Left ventricle myocardium superior (tissue), 1 donor: ENCODE measurements at places on chromosomes 12 and 14. TPM values are rescaled to one million over a fixed set of nuclear protein-coding genes. Genes with fewer than 3 reads are reported as not detected.

DNA sequence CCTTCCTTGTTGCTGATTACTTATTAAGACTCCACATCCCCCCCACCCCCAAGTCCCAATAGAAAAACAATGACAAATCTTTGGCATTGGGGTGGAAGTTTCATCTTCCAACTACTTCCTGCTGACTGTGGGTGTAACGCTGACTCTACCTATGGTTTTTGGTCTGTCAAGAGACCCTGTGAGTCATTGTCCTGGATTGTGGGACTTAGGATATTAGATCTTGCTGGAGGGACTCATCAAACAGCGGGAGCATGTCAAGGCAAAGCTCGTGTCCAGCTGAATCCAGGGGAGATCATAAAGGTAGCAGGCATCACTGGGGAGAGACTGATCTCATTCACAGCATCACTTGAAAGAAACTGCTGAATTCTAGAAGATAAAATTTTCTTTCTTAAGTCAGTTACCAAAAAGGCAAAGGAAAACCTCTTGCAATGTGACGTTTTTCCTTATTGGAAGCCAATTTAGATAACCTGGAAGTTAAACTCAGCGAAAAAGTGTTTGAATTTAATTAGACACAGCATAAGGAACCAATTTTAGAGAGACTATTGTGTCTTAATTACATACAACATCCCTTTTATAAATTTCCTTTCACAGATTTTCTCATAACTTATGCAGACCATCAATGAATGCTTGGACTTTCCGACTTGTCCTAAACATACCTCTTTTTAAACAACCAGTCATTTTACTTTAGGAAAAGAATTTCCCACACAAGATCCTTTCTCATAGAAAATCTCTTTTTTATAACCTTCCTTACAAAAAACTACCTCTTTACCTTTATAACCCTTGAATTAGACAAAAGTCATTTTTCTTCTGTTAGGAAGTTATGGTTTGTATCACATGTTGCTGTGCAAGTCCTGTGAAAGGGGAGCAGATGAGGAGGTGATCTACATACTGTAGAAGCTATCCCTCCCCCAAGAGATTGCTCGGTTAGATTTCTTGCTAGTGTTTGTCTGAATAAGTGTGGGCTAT is 94.6 kb upstream of the SCAF11 start:
- DNase-seq: no peak

- DNase-seq: no peak
Measured at GRCh38 chr14:51592836-51593235, 58.9 kb upstream of the FRMD6 start.

Gene VRK1
- total RNA-seq: 6.8 TPM

Gene CLEC4A
- total RNA-seq: not detected

- no peak for DNase-seq
Measured at GRCh38 chr14:63745858-63746425, 18.1 kb upstream of the SGPP1 start.

Gene CMKLR1
- total RNA-seq: 6.4 TPM

Gene CCNT1
- total RNA-seq: 16.5 TPM

Gene CAPZA3
- total RNA-seq: not detected

DNA sequence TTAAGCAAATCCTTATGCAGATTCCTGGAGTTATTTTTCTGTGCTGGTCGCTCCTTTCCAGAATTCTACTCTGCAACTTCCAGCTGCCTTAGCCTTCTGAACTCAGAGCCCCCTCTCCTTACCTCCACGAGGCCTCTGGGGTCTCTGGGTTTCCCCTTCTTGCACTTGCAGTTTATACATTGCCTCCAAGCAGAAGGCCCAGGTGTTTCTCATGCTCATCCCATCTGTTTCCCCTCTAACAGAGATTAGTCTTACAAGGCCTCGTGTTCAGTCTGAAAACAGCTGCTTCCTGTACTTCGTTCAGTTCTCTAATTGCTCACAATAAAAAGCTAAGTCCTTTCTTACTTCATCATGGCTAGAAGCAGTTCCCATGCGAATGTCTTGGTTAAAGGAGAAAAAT is 134.4 kb upstream of the FGD4 start:
- no peak for DNase-seq

DNA sequence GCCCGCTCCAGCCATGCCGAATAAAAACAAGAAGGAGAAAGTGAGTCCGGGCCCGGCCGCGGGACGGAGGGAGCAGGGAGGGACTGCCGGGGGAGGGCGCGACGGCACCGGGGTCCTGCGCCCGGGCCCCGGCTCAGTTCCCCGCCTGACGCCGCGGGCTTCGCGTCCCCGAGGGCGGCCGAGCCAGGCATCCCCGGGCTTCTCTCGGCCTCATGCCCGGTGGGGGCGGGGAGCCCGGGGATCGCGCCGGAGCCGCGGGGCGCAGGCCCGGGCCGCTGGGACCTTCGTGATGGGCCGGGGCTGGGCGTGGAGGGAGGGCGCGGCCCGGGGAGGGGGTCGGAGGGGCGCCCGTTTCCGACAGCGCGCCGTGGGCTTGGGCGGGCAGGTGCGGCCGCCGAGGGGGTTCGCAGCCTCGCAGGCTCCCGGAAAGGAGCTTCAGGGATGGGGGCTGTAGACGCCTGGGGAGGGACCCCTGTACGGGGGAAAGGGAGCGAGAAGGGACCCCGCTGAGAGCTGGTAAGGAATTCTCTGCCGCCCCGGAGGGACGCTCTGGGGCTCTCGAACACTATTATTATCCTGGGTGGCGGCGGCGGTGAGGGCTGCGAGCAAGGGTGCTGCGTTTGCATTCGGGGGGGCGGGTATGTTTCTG is 496 bp downstream of the PPP2R5C start:
- DNase-seq: peak; percentile 74

DNA sequence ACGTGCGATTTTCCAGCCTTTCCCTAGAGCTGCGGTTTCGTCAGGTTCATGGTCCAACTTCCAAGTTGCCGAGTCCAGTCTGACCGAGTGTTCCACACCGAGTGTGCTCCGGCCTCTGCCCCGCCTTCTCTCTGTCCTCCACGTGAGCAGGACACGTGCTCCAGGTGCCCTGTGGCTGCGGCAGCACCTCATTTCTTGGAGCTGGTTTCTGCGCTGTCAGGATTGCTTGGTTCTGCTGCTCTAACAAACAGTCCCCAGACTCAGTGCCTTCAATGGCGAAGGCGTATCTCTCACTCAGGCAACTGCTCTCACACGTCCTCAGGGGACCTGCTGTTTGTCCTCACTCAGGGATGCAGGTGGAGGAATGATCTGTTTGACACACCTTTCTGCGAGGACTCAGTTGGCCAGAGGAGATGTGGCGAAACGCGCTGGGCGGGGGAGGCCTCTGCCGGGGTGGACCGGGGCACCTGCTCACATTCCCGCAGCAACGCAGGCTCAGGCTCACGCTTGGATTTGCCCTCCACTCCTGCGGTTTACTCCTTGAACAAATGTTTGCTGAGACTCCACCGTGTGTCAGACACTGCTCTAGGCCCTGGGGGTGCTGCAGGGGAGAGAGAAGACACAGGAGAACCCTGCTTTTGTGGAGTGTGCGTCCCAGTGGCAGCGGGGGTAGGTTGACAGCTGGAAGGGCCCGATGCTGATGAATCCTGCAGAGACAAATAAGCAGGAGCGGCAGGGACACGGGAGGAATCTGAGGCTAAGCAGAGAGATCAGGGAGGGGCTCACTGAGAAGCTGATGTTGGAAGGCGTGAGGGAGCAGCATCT is 63.4 kb upstream of the FBRSL1 start:
- no peak for DNase-seq

Gene FAM216A
- total RNA-seq: 3.8 TPM

DNA sequence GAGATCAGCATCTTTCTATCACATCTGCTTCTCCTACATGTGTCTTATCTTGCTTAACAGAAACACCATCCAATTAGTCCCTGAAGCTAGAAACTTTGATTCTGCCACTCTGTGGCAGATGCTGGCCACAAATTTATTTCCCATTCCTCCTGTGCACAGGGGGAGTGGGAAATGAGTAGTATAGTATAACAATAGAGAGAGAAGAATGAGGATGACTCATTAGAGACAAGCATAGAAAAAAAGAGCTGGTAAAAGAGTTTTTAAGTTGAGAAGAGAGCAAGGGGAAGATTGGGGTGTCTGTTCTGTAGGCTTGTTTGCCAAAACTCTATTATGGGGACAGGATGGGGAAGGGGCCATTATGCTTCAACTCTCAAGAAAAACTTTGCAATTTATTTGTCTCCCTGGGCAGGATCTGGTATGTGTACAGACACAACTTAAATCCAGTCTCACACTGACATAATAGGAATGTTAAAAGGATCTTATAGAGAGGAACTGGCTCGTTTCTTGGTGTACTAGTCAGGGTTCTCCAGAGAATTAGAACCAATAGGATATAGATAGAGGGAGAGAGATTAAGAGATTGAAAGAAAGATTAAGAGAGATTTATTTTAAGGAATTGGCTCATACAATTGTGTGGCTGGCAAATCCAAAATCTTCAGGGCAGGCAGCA is 142.6 kb upstream of the CPSF6 start:
- no peak for DNase-seq

- DNase-seq: peak; percentile 67
Measured at GRCh38 chr14:104820669-104821228, 19.8 kb downstream of the ZBTB42 start.

DNA sequence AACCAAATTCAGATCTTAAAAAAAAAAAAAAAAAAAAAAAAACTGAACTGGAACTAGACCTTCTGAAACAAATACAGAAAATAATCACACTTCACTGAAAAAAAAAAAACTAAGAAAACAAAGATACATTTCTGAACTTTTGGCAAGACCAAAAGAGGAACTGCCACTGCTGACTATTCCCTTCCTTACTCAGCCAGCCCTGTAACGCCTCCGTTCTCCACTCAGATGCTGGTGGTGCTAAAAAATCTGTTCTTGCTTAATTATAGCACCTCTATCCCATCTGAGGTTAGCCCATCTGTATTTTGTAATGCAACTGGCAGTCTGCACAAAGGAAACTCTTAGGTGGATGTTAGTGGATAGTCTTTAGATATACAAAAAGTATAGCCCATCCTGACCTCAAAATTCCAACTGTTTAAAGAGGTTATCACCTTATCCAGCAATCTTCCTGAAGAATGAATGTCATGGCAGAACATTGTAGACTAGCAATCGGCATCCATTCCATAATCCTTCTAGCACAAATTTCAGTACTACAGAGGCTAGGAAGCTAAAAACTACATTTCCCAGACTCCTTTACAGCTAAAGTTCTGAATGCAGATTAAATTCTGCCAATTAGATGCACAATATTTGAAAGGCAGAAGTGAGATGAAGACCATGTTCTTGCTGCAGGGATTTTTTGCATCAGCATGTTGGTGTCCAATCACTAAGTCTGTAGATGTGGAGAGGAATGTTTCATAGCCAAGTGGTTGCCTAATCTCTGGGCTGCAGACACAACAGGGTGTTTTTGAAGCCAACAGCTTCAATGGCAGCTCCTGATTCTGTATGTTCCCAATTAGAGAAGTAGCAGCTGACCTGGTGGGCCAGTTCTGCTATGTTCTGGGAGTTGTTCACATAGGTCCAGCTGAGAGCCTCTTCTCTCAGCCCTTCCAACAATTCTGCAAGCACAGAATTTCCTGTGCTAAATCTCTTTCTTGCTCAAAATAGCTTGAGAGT is 5.7 kb downstream of the MAP3K9 start:
- no peak for DNase-seq

DNA sequence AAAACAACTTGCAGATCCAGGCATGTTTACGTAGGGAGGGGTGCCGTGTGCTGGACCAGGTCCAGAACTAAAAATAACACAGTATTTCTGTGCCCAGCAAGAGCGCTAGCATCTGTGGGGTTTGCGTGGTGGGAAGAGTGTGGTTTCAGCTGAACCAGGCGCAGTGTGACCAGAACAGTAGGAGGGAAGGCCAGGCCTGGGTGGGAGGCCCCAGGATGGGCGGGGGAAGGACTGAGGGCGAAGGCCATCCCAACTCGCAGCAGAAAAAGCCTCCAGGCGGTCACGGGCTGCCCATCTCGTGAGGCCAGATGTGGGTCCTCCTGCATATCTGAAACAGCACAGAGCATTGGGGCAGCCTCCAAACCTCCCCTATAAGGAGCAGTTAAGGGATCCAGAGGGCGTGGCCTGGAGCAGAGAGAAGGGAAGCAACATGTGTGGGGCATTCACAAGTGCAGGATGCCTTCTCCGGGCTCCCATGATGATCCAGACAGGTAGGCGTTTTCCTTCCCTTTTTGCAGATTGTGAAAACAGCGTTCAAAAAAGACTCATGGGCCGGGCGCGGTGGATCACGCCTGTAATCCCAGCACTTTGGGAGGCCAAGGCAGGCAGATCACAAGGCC is 17.8 kb upstream of the CD9 start:
- peak; percentile 54 for DNase-seq

- DNase-seq: no peak
Measured at GRCh38 chr14:79333198-79333546, 878.1 kb downstream of the DIO2 start.
